ENCODE measurements at places on chromosomes 13 and 19. TPM values are rescaled to one million over a fixed set of nuclear protein-coding genes. Genes with fewer than 3 reads are reported as not detected.

DNA sequence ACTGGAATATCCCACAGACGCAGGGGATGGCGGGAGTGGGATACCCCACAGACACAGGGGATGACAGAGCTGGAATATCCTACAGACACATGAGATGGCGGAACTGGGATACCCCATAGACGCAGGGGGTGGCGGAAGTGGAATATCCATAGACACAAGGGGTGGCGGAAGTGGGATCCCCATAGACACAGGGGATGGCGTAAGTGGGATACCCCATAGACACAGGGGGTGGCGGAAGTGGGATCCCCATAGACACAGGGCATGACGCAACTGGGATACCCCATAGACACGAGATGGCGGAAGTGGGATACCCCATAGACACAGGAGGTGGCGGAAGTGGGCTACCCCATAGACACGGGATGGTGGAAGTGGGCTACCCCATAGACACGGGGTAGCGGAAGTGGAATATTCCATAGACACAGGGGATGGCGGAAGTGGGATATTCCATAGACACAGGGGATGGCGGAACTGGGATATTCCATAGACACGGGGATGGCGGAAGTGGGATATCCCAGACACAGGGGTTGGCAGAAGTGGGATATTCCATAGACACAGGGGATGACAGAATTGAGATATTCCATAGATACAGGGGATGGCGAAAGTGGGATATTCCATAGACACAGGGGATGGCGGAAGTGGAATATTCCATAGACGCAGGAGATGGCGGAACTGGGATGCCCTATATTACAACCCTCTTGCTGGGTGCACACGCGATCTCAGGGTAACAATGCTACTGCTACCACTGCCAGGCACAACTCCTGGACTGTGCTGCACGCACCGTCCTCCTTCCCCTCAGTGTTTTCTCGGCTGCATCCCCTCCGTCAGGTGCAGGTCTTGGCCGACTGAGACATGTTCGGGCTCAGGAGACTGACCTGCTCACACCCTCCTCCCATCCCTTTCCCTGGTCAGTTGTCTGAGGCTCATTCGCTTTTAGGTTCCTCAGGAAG, 28.1 kb downstream of the ZNF787 start:
- ATAC-seq, result no peak

GRCh38 chr19:13091400-13092157, 11.1 kb downstream of the LYL1 start:
- no peak for ATAC-seq

The ZNF285 gene
- 0.64 TPM for total RNA-seq

DNA sequence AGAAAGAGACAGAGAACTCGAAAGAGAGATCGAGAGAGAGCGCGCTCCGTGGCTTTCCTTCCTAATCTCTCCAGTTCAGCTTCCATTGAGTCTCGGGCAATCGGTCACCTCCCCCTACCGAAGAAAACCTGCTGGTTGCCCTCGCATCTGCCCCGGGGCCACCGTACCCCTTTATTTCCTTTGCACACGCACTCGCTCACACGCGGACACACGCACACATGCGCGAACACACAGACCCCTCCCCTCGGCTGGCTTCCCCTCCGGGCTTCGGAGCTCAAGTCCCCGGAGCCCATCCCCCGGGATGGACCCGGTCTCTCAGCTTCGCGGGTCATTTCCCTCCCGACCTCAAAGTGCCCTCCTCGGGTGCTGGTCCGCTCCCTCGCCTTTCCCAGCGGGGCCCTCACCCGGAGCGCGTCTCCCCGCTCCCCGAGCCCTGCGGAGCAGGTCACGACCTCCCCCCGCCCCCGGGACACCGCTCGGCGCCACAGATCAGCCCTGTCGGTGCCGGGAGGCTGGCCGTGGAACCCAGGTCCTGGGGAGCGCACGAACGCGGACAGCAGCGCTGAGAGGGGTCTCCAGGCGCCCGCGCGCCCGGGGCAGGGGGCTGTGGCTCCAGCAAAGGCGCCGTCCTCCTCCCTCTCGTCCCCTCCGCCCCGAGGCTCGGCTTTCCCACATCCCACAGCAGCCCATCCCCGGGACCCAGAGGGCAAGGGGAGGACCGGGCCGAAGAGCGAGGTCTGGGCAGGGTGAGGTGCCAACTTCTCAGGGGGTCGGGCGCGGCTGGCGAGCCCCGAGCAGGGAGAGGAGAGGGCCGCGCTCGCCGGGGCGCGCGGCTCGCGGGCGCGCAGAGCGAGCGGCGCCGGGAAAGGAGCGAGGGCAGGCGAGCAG, 1.8 kb downstream of the DACH1 start:
- peak; percentile 34 for ATAC-seq

The DNAJC3 gene
- 19.6 TPM for total RNA-seq

- peak; percentile 17 for ATAC-seq
Measured at GRCh38 chr19:36246006-36246481, 31.1 kb downstream of the ZNF146 start.

The ACP5 gene
- total RNA-seq, result 34.6 TPM

DNA sequence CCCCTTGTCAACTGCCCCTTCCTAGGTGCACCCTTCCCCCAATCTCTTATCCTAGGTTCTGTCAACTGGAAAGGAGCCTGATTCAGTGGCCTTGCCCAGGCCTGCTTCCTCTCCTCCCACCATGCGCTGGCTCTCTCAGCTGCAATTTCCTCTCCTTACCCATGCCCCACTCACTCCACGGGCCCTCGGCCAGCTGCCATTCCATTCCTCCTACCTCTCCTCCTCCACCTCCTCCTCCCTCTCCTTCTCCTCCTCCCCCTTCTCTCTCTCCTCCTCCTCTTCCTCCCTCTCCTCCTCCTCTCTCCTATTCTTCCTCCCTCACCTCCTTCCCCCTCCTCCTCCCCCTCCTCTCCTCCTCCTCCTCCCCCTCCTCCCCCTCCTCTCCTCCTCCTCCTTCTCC, 9.6 kb upstream of the TIMM44 start:
- peak; percentile 27 for ATAC-seq

The PLK5 gene
- not detected for total RNA-seq

GRCh38 chr13:51547425-51548176, 36.7 kb upstream of the WDFY2 start:
- ATAC-seq, result no peak

The FPR3 gene
- total RNA-seq, result 1.00 TPM

GRCh38 chr19:3335431-3336350, 30.7 kb upstream of the NFIC start:
- peak; percentile 10 for ATAC-seq

GRCh38 chr19:2164020-2164998, 576 bp downstream of the DOT1L start:
- ATAC-seq, result peak; percentile 0

The TMEM238 gene
- 25.6 TPM for total RNA-seq

GRCh38 chr13:20441879-20442278, 83.8 kb downstream of the CRYL1 start:
- ATAC-seq, result peak; percentile 53

DNA sequence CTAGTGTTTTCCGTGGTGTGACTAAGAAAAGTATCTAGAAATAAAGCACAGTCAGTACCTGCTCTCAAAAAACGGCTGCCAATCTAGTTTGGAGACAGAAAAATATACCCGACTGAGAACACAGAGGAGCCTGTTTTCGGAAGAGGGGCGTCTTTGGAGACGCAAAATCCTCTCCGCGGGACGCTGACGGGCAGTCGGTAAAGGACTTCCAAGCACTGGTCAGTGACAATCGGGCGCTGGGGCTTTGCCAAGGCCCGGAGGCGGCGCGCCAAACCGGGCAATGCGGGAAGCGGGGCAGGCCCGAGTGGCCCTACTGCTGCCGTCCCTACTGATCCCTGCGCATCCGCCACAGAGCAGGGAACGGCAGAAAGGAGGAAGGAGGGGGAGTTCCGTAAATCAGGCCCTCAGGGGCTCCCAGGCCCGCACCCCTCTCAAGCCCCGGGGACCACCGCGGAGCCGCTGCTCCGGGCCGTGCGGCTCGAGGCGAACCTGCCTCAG, 588 bp upstream of the DPY19L3 start:
- ATAC-seq, result peak; percentile 27

DNA sequence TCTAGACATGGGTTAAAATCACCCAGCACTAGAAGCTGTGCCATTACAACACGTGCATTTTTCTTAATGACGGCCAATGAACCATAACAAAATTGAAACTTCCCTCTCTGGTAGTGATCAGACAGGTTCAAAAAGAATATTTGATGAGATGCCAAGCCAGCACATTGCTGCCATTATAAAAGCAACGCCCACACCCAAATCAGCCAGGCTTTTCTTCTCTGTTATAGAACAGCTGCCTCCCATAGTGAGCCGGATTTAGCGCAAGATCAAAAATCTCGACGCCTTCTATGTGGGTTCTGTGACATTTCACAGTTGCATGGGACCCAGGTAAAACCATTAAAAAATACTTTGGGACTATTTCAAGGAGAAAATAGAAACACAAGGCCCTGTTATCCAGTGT, 1158.0 kb downstream of the EFNB2 start:
- peak; percentile 65 for ATAC-seq

The RCBTB2 gene
- total RNA-seq, result 10.3 TPM

GRCh38 chr13:59447031-59447430, 716.7 kb downstream of the DIAPH3 start:
- ATAC-seq, result no peak

DNA sequence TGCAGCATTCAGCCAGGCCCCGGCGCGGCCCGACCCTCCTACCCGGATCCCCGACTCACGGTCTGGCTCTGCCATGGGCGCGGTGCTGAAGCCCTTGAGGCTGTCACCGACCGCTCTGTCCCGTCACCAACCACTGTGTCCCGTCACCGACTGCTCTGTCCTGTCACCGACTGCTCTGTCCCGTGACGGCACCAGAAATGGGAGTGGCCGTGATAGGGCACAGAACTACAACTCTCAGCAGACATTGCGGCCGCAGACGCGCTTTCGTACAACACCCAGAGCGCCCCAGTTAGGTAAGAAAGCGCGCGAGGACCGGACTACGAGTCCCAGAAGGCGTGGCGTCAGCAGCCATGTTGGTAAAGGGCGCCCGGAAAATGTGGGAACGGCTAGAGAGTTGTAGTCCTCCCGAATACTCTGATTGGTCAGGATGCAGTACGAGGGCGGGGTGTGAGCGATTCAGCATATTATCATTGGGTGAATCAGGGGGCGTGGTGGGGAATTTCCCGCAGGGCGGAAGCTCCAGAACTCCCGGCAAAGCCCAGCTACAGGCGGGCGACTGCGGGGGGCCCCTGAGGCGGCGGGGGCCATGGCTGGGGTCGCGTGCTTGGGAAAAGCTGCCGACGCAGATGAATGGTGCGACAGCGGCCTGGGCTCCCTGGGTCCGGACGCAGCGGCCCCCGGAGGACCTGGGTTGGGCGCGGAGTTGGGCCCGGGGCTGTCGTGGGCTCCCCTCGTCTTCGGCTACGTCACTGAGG, at the start of the genes NFKBIB and SIRT2:
TSS of gene NFKBIB (plus strand) at position 523 of the 755 bp plus-strand sequence. CDS start at position 587, 64 bp downstream.
TSS of gene SIRT2 (minus strand) at position 172 of the 755 bp plus-strand sequence. CDS start at position 75, 97 bp downstream.
- peak; percentile 97 for ATAC-seq

The EMP3 gene
- total RNA-seq, result 7.6 TPM

The VAV1 gene
- total RNA-seq, result 1.3 TPM

- no peak for ATAC-seq
Measured at GRCh38 chr19:38890686-38891085, 8.7 kb downstream of the SIRT2 start.

The SYT3 gene
- total RNA-seq, result not detected

GRCh38 chr13:44174769-44175425, 198.7 kb upstream of the SERP2 start:
- peak; percentile 39 for ATAC-seq

DNA sequence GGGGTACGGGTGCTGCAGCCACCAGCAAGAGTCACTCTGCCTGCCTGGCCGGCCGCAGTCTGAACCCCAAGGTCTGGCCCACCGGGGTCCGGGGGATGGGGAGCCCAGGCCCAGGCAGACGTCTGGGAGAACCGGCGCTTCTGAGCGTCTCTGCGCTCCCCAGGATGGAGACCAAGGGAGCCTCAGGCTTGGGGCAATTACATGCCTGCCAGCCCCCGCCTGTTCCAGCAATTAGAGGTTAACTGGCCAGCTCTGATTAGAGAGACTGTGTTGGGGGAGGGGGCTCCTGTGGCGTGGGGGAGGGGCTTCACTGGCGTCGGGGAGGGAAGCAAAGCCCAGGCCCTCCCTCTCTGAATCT, 11.9 kb downstream of the MEIS3 start:
- no peak for ATAC-seq

DNA sequence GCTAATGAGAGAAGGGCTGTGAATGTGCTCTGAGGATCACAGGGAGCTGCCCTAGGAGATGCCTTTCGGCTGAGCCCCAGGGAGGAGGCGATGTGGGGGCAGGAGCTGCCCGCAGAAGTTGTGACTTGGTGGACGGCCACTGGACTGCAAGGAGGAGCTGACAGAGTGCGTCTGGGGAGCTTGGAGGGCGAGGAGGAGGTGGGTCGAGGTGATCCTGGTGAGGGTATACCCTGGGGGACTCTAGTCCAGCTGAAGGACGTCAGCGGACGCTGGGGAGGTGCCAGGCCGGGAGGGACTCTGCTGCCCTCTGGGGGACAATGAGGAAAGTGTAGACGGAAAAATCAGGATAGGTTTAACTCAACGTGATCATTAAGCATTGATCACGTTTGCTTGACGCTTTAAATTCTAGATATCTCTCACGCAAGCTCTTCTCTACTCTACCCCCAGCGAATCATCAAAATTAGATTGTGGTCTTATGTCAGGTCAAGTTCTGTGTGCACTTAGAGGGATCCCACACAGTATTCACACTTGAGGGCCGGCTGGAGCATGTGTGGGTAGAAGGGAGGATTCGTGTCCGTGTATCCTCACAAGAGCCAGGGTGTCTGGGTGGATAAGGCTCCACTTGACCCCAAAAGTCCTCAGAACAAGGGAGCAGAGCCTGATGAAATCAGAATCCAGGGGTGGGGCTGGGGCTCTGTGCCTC, 3.3 kb upstream of the CEACAM7 start:
- ATAC-seq, result no peak

DNA sequence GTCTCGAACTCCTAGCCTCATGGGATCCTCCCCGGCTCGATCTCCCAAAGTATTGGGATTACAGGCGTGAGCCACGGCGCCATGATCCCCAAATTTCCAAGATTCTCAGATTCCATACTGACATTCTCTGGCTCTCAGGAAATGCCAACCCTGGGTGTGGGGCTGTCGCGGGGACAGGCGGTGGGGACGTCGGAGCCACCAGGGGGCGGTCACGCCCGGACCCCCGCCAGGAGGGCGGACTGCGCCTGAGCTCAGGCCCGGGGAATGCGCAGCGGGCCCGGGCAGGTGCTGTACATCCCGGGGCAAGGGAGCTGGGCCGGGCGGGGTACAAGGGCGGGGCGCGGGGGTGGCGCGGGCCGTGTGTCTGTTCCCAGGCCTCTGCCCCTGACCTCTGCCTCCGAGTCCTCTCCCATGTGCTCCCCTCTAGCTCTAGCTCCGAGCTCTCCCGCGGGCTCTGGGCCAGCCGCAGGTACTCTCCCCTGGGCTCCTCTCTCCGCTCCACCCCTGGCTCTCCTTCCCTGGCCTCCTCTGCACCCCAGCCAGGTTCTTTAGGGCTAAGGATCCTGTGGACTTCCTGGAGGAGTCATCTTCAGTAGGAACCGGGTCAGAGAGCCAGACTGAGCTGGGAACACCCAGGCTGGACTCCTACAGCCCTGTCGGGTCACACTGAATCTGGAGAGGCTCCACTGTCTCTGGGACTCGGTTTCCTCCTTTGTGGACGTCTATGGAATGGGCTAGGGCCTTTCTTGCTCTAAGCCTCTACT, 2.4 kb downstream of the PPP1R13L start:
- peak; percentile 48 for ATAC-seq

The GJB6 gene
- total RNA-seq, result 369 TPM
